ENCODE measurements at places on chromosomes 3 and 15. TPM values are rescaled to one million over a fixed set of nuclear protein-coding genes. Genes with fewer than 3 reads are reported as not detected.

The NR2E3 gene
- not detected for total RNA-seq

The CDCP1 gene
- 3.1 TPM for total RNA-seq

The PIF1 gene
- 11.0 TPM for total RNA-seq

The ERC2 gene
- total RNA-seq = under 0.01 TPM

The KCTD6 gene
- total RNA-seq = 9.1 TPM

The STXBP5L gene
- not detected for total RNA-seq
